T follicular helper cell (primary cell): ENCODE measurements at places on chromosomes 3 and 15.

DNA sequence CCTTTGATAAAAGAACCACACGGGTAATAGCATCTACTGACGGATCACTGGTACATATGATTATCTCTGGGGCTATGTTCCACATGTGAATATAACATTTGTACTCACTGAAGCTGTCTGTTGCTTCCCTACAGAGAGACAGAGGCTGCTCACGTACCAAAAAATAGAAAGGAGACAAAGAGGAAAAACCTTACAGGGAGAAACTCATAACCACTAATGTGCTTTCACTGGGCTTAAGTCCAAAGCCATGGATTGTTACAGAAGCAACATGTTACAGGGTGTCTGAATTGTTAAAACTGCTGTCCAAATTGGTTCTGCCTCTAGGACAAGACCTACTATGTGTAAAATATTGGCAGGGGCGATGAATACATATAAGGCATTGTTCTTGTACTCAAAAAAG is 311.9 kb downstream of the FOXP1 start:
- DNase-seq: no peak

- no peak for DNase-seq
Observed at GRCh38 chr3:172341482-172342059, 106.7 kb downstream of the GHSR start.

DNA sequence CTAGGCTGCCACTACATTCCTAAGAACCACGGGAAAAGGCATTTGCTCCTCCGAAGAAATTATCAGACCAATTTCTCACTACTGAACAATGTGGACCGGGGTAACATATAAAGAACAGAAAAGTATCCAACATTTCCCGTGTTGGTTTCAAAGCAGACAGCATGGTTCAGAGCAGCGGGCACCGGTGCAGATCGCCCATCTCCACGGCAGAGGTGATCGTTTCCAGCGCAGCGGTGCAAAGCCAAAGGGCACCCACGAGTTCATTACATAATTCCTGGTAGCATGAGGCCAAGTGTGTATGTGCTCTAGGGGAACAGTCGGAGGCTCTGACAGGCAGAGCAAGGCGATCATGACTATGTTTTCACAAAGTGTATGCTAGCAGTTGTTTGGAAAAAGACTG is 13.2 kb downstream of the GRK7 start:
- DNase-seq: no peak

GRCh38 chr3:195708626-195709481 is 11.9 kb upstream of the MUC20 start:
- DNase-seq: no peak

DNA sequence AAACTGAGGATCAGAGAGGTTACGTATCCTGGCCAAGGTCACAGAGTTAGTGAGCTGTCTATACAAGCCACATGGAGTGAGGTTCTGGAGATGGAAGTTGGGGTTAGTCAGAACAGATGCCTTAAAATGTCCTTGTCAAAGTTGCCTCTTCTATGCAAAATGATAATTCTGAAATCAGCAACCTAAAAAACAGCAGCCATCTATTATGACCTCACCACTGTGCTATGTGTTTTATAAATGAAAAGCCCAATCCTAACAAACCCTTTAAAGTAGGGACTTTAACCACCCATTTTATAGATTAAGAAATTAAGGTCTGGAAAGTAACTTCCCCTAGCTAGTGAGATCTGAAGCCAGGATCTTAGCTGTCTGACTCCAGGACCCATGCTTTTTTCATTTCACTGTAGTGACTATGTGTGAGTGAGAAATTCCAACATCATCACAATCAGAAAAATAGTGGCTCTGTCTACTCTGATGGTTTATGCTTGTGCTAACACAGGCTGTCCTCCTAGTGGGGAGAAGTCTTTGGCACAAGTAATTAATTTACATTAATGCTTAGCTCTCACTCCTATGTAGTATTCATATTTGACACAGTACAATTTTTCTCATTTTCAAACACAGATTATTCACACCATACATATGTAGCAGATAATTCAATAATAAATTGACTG is 143.6 kb downstream of the ANO10 start:
- DNase-seq: no peak

- DNase-seq: no peak
Observed at GRCh38 chr15:76336254-76337058, at the start of gene ISL2. Gene ISL2, plus strand, starts transcription at chr15:76336773. Its CDS starts 111 bp downstream, at chr15:76336884.

DNA sequence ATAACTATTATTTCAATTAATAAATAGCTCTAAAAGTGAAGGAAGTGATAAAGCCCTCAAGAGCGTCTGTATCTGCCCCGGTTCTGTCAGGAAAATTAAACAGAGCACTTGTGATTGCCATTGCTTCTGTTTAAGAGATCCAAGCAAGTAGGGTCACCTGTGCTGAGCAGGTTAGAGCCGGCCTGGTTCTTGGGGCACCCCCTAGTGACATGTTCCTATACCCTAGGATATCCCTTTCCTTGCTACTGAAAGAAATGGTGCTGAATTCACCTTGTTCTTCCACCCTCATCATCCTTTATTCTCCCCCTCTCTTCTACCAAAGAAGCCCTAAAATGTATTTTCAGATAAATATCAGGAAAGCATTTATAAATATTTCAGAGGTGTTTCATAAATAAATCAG is 323.5 kb downstream of the RORA start:
- DNase-seq: peak; percentile 19

DNA sequence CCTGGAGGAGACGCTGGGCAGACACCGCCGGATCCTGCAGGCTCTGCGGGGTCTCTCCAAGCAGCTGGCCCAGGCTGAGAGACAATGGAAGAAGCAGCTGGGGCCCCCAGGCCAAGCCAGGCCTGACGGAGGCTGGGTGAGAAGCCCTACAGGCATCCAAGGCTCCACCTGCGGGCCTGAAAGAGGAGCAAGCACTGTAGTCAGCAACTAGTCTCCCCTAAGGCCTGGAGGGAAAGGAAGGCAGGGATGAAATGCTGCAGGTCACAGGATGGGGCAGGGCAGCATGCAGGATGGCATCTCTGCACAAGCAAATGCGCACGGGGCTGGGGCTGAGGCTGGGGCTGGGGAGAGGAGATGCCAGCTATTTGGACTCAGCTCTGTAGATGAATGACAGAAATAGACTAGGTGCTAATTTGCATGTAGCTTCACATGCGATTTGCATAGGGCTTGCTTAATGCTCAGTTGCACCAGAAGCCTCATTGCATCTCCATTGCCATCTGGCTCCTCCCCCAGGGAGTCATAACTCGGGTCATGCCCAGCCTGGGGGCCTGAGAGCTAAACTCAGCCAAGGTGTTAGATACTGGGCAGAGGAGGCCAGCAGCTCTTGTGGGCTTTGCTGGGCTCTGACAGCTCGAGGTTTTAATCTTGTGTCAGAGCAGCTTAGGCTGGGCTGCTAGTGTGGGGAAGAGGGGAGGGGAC is 5.2 kb upstream of the CPLX3 start:
- DNase-seq: no peak

- DNase-seq: no peak
Observed at GRCh38 chr3:42703695-42704025, 1.1 kb upstream of the HHATL start.

DNA sequence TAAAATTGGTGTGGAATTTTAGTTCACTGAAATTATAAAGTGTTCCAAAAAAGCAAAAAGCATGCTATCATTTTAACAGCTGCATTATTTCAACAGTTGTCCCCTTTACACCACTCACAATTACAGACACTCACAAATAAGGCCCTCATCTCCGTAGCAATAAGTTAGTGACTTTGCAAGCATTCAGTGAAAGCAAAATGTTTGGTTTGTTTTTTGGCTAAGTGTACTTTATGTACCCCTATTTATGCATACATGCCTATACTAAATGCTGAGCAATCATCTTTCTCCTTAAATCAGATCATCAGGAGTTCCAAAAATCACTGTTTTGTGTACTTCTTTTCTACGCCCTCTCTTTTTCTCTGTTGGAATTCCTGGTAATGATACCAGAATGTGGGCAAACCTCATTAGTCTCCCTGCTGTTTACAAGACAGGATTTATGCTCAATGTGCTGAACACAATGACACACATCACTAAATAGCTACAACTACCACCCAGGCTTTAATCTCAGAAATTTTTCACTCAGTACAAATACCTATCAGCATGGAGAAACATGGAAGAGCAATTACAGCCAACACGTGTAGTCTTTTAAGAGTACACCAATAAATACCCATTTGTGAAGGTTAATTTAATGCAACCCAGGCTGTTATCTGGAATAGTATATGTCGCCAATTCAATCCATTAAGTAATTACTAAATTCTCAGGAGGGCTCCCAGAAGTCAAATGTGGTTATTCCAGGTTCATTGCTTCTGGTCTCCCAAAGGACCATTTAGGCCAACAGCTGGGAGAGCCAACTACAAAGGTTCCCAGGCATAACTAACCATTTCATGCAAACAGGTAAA is 12.0 kb downstream of the ALDH1A2 start:
- no peak for DNase-seq

GRCh38 chr3:177230641-177231040 is 33.4 kb upstream of the TBL1XR1 start:
- DNase-seq: no peak

GRCh38 chr3:107629566-107629965 is 106.8 kb downstream of the BBX start:
- DNase-seq: no peak

DNA sequence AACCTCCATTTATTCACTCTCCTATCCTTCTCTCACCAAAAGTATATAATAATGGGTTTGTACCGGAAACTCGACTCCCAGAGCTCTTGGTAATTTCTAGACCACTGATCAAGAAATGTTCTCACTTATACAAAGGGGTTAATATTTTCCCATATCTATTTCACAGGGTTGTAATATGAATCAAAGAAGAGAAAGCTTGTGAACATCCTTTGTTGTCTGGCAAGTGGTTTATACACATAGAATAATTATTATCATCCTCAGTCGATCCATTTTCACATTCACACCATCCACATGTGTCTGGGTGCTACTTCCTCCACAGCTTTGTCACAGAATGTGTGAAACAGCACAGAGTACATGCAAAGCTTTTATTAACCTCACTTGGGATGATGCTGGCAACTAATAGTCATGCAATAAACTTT is 29.9 kb upstream of the STT3B start:
- no peak for DNase-seq
